ENCODE measurements at places on chromosomes 3 and 15.

GRCh38 chr3:149564079-149564478 lies 89.6 kb downstream of the TM4SF4 start:
- no peak for DNase-seq

DNA sequence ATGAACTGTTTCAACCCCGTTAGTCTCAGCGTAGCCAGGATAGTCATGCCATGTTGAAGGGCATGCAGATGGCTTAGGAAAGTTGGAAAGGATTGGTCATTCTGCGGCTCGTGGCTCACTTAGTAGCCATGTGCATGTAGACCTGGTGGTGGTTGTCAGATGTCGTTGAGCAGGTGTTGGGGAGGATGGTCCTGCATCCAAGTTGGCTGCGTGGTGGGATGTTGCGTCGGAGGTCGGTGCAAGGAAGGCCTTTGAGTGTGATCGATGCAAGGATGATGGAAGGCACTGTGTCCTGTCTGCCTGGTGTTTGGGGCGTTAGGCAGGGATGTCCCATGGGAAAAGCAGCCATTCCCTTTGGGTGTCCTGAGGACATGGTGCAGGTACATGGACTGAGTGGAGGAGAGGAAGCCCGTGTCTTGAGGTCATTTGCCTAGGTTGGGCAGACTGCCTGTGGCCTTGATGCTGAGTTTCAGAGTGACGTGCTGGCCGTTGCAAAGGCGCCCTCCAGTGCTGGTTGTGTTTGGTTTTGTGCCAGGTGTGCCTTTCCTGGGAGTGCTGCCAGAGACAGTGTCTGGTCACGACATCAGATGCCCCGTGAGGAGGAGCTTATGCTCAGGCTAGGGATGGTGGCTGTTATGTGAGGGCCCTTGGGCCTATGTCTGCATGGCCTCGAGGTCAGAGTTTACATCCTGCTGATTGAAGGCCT lies 103.4 kb downstream of the SNRPN start:
- DNase-seq = no peak

GRCh38 chr15:63093486-63094205 lies 28.0 kb upstream of the LACTB start:
- peak; percentile 41 for DNase-seq

GRCh38 chr15:80495401-80495942 lies 91.3 kb downstream of the ARNT2 start:
- no peak for DNase-seq

GRCh38 chr3:36710606-36711005 lies 53.7 kb downstream of the DCLK3 start:
- no peak for DNase-seq

GRCh38 chr3:48897460-48898376 lies 964 bp downstream of the SLC25A20 start:
- no peak for DNase-seq

- DNase-seq = no peak
Measured at GRCh38 chr15:76753771-76754170, 151.4 kb downstream of the SCAPER start.

GRCh38 chr3:12247411-12247810 lies 41.5 kb upstream of the PPARG start:
- DNase-seq = no peak

- DNase-seq = no peak
Measured at GRCh38 chr3:171314341-171314740, 145.9 kb downstream of the TNIK start.

DNA sequence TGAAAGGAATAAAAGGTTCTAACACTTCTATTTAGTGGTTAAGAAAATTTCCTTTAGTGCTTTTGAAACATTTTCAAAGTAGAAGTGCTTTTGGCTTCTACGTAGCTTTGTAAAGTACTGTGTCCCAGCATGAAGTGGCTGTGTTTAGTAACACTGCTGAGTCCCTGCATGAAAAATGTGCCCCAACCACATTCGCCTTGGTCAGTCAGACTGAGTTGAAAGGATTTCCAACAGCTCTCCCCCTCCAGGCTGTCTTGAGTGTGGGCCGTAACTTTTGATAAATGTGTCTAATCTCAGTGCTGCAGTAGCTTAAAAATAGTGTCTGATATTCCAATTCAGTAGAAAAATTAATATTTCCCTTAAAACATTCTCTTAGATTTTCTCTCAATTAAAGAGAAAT lies 115.0 kb downstream of the NR1D2 start:
- no peak for DNase-seq

- DNase-seq = no peak
Measured at GRCh38 chr15:51846463-51847230, 17.2 kb downstream of the TMOD3 start.

DNA sequence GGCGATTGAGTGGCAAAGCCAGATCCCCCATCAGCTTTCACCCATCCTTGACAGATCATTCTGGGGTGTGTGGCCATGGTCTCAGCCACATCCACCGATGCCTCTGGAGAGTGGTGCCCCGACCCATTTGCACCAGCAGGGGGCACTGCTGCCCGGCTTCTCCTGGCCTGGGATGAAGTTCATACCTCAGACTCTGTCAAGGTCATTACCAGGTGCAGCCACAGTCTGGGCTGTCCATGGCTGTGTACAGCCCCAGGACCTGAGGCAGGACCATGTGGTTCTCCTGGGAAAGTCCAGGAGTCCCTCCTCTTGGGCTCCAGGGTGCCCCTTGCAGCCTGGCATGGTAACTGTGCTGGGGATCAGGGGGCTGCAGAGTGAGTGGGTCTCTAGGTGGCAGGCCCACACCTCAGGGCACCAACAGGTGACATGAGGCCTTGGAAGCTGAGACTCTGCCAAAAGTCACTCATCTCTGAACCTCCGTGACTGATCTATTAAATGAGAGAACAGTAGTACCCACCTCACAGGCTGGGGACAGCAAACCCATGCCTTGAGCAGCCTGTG lies 67.2 kb downstream of the CACNA2D2 start:
- DNase-seq = peak; percentile 2

GRCh38 chr3:143484846-143485512 lies 363.3 kb downstream of the SLC9A9 start:
- DNase-seq = no peak

DNA sequence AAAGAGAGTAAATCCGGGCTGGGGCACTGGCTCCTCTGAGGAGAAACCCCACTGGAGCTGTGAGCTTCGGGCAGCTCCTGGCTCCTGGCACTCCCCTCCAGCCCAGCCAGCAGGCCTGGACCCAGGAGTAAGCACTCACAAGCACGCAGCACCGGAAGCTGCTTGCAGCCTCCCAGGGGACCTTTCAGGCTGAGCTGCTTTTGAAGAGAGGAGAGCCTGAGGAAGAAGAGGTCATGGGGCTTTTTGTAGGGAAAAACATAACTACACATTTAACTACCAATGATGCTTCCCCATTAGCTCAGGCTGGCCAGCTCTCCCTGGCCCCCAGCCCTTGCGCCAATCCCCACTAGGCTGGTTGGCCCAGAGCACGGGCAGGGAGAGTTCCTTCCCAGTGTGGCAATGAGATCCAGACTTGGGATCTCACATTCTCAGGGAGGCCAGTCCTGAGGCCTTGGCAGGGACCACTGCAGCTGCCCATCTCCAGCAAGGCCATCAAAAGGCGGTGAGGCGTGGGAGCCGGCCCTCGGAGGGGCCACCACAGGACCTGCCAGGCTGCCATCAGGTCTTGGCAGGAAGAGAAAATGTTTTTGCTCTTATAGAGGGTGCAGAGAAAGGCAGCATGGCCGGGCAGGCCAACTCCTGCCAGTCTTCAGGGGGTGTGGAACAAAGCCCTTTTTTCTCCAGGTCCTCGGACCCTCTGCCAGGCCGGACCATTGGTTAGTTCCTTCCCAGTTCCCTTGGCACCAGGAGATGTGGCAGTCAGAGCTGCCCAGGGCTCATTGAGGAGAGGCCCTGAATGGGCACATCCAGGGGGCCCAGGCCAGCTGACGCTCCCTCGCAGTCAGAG lies 41.5 kb upstream of the MFGE8 start:
- DNase-seq = no peak

DNA sequence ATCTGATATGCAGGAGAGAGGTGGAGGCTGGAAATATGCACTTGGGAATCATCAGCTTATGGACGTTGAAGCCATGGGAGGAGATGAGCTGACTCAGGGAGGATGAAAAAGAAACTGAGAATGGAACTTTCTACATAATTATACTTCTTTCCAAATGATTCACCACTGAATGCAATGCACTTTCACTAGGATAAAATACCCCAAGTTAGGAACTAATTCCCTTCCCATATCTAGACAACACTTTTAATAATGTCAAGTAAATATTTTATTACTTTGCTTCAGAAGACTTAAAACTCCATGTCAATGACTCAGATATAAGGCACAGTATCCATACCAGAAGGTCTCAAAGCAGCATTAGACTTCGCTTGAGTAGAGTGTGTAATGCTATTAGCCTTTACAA lies 24.2 kb downstream of the NPTN start:
- no peak for DNase-seq

DNA sequence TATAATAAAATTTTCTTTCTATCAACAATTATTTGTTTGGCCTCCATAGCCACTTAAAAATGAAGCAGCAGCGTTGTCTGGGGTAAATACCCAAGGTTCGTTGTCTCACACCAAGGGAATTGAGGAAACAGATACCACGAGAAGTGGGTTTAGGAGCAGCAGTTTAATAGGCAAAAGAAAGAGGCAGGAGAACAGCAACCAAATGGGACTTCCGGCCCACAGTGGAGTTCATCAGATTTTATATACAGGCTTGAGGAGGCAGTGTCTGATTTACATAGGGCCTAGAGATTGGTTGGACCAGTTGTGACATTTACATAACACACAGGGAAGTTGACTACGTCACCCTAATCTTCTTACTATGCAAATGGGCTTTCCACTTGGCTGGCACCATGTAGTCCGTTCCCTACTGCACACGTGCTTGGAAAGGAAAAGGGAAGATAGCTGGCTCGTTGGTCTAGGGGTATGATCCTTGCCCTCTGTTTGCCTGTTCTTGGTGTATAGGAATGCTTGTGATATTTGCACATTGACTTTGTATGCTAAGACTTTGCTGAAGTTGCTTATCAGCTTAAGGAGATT lies 61.5 kb upstream of the SETMAR start:
- no peak for DNase-seq

GRCh38 chr15:75727851-75728715 lies 15.4 kb upstream of the CSPG4 start:
- DNase-seq = no peak

GRCh38 chr3:39724233-39724846 lies 85.1 kb upstream of the MYRIP start:
- no peak for DNase-seq

GRCh38 chr15:83446904-83447709 lies at the start of gene SH3GL3:
TSS of gene SH3GL3 (plus strand) at chr15:83447341. CDS start at chr15:83447534, 193 bp downstream.
- DNase-seq = peak; percentile 41

DNA sequence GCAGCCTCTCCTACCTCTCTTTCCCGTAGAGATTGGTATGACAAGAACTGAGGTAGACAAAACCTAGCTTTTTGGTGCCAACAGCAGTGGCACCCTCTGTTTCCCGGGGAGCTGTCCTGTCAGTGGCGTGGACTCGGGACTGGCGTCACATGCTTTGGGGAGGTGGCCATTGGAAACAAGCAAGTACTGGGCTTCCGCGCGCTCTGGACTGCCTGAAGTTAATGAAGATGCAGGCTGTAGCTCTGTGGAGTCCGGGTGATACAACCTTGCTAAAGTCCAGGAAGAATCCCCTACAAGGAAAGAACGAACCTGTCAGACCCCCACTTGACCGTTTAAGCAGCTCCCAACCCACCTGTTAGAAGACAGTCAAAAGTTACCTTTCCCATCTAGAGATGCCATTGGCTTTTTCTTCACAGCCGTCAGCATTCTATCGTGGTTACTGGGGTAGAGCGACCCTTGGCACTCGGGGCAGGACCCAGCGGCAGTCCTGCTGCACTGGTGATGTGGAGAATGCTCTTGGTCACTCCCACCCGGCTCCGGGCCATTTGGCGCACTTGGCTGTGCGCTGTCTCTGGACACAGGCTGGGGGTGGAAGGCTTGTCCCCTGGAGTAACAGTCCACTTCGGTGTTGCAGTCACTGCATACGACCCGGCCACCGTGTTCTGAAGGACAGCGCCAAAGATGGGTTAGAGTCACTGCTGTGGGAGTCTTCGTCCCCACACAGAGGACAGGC lies 120.5 kb downstream of the LRIG1 start:
- no peak for DNase-seq

GRCh38 chr3:162721736-162722135 lies 1225.1 kb downstream of the OTOL1 start:
- DNase-seq = no peak

GRCh38 chr3:22990291-22991200 lies 212.6 kb upstream of the UBE2E2 start:
- DNase-seq = no peak

DNA sequence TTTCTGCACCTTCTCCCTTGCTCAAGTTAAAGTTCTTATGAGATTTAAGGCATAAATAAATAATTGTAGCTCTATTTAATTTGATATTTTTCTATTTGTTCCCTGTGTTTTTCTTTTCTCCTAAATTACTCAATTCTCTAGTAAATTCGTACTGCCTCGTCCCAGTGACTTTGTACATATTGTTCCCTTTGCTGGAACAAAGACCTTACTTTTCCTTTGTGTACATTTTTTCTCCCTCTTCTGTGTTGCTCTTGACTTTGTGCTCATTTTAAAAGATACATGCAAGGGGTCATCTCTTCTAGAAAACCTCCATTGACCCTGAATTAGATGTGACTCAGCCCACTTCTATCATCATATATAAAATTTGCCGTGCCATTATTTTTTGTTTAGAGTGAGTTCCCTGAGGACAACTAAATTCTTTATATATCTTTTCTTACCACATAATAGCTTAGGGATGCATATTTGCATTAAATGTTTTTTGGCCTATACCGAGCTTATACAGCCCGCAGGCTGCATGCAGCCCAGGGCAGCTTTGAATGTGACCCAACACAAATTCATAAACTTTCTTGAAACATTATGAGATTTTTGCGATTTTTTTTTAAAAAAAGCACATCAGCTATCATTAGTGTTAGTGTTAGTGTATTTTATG lies 29.6 kb downstream of the PPP4R2 start:
- no peak for DNase-seq

DNA sequence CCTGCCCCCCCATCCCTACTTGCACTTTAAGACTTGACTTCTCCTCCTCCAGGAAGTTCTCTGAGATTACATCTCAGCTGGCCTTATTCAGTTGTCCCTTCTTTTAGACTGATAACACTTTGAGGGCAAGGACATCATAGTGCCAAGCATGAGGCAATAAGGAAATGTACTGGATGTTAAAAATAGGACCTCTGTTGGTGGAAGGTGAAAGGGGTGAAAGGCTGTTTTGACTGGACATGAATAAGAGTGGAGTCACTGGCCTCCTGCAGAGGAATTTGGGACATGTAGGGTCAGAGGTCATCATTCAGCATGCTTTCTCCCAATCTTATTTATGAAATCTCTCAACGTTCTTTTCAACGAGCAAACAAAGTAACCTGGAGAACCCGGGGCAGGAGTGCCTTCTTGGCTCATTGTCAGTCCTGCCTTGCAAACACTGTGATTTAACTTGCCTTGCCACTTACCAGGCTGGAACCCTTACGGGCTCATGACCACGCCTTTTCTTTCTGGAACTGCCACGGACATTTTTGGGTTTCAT lies 38.6 kb downstream of the TRIM71 start:
- DNase-seq = no peak

DNA sequence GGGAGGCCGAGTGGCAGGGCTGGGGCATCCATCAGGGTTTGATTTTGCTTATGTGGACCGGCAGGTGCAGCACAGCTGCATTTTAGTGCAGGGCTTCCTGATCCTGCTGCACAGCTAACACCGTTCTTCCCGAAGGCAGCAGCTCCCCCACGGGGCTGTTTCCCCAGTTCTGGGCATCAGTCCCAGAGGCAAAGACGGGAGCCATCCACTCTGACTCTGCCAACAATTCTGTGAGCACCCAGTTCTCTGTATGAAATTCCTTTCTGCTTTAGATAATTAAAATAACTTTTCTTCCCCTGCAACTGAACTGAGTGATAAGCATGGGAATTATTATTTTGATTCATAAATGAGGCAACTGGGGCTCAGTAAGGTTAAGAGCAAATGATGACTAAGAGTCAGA lies 262.9 kb upstream of the ATP10A start:
- DNase-seq = peak; percentile 13

- no peak for DNase-seq
Measured at GRCh38 chr15:38626443-38627050, 61.9 kb upstream of the RASGRP1 start.

All from LNCaP clone FGC (cell line).